ENCODE measurements at places on chromosomes 12 and 14.

GRCh38 chr12:108729612-108730364 is 1.5 kb downstream of the CORO1C start:
- DNase-seq = no peak

- no peak for DNase-seq
Measured at GRCh38 chr14:87992346-87992717, 650 bp downstream of the GALC start.

GRCh38 chr14:60125918-60126317 is 34.2 kb downstream of the PCNX4 start:
- DNase-seq = no peak

DNA sequence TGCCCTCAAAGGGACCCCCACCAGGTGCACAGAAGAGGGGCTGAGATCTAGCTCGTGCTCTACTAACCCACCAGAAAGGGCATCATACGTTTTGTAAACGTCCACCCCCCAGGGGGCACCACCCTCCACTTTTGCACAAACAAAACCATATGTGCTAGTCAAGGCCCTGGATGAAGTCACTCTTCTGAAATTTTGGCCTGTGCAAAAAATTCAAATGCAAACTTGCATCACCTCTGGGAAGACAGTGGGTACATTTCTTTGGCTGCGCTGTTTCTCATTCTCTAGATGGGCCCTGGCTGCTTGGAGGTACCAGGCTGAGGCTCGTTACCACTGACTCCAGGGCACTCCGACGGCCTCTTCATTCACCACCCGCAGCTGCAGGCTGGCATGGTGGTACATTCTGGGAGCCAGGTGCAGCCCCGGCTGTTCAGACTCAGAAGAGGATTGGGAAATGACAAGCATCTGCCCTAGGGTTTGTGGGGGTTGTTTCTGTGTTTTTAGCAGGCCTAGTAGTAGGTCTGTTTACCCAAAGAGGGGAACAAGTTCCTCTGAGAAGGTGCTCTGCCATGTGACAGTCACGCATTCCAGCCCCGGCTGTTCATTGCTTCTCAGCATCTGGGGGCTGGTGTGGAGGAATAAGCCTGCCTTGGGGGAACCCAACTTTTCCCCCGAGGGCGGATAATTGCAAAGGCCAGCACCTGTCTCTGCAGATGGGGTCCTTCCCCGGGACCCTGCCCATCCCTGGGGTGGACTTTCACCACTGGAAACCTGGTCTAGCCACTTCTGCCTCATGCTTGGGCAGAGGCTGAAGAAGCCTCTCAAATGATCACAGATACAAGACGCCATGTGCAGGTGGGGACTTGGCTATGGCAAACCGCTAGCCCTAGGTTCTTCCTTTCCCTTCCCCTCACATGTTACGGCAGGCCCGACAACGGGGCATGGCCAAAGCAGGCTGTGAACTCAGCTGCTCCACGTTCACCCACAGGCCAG is 147.6 kb downstream of the DPF3 start:
- no peak for DNase-seq

- DNase-seq = no peak
Measured at GRCh38 chr12:21354641-21355040, 18.1 kb upstream of the IAPP start.

DNA sequence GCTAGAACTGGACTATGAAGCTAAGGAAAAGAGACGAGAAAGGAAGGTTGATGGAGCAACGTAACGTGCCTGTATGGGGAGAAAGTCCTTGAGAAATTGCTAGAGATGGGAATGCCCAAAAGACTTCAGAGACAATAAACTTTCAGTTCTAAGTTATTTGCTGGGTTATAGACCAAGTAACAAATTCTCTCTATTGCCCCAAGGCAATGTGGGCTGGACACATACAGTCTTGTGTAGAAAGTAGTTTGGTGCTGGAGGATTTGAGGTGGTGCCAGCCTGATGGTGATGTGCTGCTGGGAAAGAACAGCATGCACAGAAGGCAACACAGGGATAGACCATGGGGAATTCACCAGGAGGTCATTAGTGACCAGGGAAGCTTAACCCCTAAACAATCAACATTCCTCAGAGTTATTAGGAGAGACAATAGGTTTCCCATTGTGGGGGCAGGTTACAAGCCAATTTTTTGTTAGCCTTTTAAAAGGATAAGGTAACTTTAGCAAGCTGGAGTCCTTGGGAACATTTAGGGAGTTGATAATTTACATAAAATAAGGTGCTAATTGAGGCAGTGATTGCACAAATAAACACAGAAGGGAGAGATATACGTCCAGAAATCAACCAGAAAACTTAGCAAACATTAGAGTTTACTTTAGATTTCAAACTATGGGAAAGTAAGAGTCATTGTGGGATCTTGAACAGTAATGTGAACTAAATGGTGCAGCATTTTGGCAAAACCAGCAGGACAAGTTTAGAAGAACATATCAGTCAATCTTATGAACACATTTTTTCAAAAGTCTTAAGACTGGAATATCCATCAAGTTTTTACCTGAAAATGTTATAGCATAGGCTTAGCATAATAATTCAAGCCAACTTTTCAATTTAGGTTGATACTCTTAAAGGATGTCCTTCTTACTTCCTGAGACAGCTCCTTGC is 61.4 kb downstream of the LMNTD1 start:
- no peak for DNase-seq

- DNase-seq = no peak
Measured at GRCh38 chr12:130053651-130054069, 108.6 kb upstream of the FZD10 start.

DNA sequence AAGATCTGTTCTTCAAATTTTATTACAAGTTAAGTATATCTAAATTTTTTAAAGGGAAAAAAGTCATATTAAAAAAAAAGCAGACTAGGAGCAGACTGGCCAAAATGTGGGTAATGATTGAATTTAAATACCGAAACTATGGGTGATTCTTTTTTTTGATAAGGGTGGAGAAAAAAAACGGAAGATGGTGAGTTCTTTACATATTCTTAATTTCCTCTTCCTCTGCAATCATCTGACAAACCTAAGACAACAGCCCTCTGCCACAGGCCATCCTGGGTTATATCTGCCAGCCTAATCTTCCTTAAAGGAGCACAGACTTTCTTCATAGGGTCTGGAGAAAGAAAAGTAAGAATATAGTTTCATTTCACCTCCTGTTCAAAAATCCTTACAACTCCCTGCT is 108.0 kb downstream of the PPP2R5E start:
- DNase-seq = no peak

GRCh38 chr12:107080299-107080698 is 13.1 kb downstream of the CRY1 start:
- DNase-seq = no peak

GRCh38 chr12:88743946-88744685 is 163.8 kb upstream of the KITLG start:
- no peak for DNase-seq

- DNase-seq = no peak
Measured at GRCh38 chr12:25254271-25254880, 3.6 kb upstream of the KRAS start.

DNA sequence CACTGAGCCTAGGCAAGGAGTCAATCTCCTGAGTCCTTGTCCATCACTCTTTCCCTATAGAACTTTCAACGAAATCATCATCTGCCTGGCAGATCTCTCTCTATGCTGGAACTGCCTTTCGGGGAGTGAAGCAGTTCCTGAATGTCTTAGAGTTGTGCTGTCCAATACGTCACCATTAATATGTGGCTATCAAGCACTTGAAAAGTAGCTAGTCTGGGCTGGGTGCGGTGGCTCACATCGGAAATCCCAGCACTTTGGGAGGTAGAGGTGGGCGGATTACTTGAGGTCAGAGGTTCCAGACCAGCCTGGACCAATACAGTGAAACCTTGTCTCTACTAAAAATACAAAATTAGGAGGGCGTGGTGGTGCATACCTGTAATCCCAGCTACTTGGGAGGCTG is 35.1 kb downstream of the NRDE2 start:
- DNase-seq = no peak

DNA sequence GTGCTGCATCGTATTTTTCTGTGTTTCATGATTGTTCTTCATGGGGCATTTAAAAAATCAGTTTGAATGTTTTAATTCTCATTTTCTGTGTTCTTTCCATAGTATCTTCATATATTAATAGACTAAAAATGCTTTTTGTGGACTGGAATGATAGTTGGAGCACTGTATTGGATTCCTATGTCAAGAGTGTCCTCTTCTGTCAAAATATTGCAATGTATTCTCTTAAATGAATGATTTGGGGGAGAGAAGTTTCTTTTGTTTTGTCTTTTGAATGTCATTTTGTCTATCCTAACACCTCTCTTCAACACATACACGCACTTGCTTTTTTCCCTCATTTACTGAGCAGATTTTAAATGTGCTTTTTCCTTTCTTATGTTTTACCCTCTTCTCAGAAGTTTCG is 4.7 kb upstream of the EIF2S3B start:
- no peak for DNase-seq

DNA sequence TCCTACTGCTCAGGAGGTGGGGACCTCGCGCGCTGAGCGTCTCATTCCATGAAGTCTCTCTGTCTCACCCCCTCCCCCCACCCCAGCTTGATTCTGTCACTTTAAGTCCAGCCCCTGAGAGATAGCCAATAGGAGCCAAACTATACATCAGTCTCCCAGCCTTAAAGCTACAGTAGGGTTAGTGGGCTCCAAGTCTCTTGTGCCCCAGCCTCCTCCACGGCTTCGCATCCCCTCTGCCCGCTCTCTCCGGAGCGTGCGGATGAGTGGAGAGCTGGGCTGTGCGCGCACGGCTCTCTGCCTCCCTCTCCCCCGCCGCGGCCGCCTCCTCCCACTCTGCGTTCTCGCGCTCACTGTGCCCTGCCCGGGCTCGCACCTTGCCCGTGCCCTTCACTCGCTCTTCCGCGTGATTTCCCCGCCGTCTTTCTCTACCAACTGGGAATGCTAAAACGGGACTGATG is at the start of gene ESRRB:
TSS of gene ESRRB (plus strand) at position 191 of the 458 bp plus-strand sequence. CDS start at position 456, 265 bp downstream.
- DNase-seq = no peak

DNA sequence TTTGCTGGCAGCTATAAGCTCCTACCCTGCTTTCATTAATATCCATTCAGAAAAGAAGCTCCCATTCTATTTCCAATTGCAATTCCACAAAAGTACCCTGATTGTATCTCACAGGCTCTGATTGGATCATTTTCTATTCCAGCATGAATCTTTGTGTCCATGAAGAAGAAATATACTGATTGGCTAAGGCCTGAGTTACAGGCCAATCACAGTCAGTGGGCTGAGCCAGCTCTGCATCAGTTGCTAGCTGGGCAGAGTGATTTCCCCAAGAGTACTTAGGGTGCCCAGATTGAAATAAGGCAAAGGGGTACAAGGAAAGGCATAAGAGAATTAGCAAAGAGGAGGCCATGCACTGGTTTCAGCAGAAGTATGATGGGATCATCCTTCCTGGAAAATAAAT is 14.4 kb downstream of the ART4 start:
- no peak for DNase-seq

DNA sequence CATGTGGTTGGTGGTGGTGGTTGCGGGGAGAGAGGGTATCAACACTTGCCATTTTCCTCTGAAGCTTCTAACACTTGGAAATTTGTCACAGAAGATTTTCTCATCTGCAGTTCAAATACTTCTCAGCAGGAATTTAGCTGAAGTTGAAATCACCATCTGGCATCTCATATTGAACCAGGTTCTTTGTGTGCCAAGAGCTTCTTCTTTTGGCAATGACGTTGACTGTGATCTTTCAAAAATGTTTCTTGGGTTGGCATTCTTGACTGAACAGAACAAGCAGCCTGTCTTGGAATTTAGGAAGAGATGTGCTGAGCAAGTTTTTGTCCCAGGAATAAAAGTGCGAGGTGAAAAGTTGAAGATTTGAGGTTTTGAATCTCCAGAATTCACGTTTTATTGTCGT is 8.7 kb upstream of the NIN start:
- no peak for DNase-seq

DNA sequence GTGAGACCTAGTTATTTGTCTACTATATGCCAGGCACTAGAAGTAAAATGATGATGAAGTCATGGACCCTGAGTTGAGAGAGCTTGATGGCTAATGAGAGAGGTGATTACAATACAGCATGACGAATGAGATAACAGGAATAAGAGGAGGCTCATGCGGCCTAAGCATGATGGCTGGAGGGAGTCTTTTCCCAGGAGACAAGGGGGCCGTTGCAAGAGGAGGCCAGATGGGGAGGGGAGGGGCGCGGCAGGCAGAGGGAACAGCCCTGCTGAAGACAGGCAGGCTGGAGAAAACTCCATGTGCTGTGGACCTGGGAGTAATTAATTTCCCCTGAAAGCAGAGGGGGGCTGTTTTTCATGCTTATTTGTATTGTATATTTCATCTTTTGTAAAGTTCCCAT is 144.7 kb upstream of the RFLNA start:
- DNase-seq = no peak

GRCh38 chr12:76247026-76247646 is 101.1 kb downstream of the BBS10 start:
- no peak for DNase-seq

GRCh38 chr14:59395672-59396071 is 69.5 kb downstream of the GPR135 start:
- DNase-seq = no peak

- no peak for DNase-seq
Measured at GRCh38 chr12:99847936-99848335, 136.8 kb downstream of the ANKS1B start.

DNA sequence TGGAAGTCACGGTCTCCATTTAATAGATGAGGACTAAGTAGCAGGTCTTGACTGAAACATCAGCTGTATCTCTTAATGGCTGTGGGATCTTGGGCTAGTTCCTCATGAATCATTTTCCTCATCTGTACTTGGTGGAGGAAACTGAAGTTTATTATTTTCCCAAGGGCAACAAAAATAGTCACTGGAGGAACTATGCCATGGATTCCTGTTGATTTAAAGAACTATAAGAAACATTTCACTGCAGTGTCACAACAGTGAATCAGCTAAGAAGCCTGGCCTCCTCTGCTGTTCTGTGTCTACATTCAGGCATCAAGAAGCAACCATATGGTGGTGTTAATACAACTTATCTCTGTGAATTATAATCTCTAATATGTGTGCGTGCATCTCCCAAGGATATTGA is 200.5 kb downstream of the STXBP6 start:
- no peak for DNase-seq

GRCh38 chr12:12890543-12891079 is 751 bp upstream of the GPRC5A start:
- peak; percentile 8 for DNase-seq

DNA sequence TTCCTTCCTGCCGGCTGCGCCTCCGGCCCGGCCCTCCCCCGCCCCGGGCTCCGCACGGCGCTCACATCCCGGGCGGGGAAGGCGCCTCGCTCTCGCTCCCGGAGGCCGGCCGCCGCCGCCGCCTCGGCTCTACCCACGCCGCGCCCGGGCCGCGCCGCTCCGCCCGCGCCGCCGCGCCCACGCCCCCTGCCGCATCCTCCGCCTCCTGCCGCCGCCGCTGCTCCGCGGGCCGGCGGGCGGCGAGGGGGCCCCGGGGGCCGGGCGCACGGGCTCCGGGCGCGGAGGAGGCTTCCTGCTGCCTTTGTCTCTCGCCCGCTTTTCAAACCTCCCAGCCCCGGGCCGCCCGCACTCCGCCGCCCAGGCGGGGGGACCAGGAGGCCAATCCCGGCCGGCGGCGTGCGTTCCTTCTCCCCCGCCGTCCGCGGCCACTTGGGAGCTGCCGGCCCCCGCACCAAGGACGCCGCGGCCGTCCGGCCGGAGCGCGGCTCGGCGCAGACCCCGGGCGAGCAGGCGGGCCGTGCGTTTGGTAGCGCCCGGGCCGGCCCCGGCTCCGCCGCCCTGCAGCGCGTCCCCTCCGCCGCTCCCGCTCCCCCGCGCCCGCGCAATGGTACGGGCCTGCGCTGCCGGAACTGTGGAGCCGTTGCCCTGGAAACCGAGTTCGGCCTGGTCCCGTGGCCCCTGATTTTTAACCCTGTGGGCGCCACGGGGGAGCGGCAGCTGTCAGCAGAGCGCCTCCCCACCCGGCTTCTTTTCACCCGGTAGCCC is at the start of gene FBXL14:
TSS of gene FBXL14 (minus strand) at position 321 of the 765 bp plus-strand sequence. CDS start 515 bp downstream, outside the sequence.
- peak; percentile 41 for DNase-seq

- DNase-seq = no peak
Measured at GRCh38 chr12:13066459-13066858, 22.3 kb downstream of the FAM234B start.

Data from NCI-H2081 treated with DMSO at 0.1 percent for 48 hours (cell line).